ENCODE measurements at places on chromosomes 5 and 9. TPM values are rescaled to one million over a fixed set of nuclear protein-coding genes. Genes with fewer than 3 reads are reported as not detected.

The BARHL1 gene
- not detected for total RNA-seq

The ORM2 gene
- not detected for total RNA-seq

The ELAVL2 gene
- total RNA-seq: 0.35 TPM

The WNT8A gene
- total RNA-seq: not detected

The BTNL3 gene
- total RNA-seq: not detected

The PDZD2 gene
- total RNA-seq: 14.8 TPM

The C5orf52 gene
- total RNA-seq: not detected

DNA sequence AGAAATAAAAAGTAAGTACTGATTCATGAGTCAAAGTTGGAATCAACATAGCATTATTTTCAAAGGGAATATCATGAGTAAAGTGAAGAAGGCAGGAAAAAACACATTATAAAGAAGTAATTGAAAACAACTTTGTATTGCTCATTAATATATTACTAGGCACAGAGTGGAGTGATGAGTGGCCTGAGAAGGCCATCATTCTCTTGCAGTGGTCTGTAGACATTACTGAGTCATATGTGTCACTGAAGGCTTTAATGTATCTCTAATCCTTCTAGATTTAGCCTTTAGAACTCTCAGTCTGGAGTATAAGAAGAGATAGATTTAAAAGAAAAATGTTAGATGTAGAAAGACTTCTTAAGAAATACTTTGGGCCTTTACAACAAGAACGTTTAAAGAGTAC lies 881.4 kb downstream of the DNAH5 start:
- no peak for DNase-seq

- DNase-seq: no peak
These were observed 70.0 kb downstream of the OTP start for GRCh38 chr5:77568555-77568954.

- no peak for DNase-seq
These were observed 79.7 kb downstream of the MED27 start for GRCh38 chr9:131999692-132000551.

GRCh38 chr5:80041527-80041926 lies 6.4 kb downstream of the THBS4 start:
- DNase-seq: no peak

DNA sequence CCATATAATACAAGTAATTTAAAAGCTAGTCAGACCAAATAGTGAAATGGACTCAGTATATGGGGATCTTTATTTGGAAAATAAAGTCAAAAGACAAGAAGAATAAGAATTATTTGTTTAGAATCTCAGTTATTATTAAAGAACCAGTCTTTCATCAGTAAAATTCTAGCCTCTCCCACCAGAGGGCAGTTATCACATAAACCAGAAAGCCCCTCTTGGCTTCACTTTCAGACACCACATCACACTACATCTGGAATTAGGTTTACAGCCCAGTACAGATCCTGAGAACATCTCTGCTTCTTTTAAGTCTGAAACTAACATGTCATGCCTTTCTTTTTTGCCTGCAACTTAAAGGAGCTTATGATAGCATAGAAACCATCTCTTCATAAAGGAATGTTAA lies 12.2 kb upstream of the HSPB3 start:
- no peak for DNase-seq

GRCh38 chr5:43000111-43000840 lies 39.8 kb downstream of the ANXA2R start:
- peak; percentile 52 for DNase-seq

DNA sequence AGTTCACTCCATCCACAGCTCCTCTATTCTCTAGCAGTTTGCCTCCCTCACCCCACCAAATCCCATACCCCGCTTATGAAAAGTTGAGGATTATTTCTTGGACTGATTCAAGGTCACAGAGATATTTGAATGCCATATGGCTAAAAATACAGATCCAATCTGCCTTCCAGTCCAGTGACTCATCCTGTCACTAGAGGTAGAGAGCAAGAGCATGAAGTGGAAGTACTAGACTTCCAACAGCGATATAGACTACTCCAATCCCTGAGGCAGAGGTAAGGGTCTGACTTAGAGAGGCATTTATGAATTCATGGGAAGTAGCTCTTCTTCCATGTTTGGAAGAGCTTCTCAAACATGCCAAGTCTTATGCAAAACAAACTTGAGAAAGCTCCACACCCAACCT lies 72.4 kb upstream of the CCL21 start:
- no peak for DNase-seq

- no peak for DNase-seq
These were observed 800.7 kb upstream of the CTNND2 start for GRCh38 chr5:12704955-12705354.

GRCh38 chr9:110049699-110050450 lies 158.1 kb downstream of the C9orf152 start:
- DNase-seq: peak; percentile 51

DNA sequence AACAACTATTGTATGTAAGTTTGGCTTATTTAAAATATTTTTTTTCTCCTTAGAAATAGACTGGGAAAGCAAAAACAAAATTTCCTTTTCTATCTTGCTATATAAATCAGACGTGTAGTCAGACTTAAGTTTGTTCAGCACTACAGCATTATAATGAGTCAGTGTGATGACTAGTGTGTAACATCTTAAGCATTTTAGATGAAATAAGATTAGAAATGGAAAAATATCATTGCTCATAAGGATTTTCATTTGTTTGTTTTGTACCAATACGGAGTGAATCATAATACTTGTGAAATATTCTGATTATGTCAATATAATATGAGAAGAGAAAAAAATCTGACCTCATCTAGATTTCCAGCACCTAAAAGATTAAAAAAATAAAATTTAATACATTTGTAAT lies 64.7 kb upstream of the RICTOR start:
- no peak for DNase-seq

- DNase-seq: no peak
These were observed 161.5 kb downstream of the ARL15 start for GRCh38 chr5:54148858-54149257.

- DNase-seq: peak; percentile 2
These were observed 26.9 kb downstream of the CSNK1G3 start for GRCh38 chr5:123538670-123539459.

DNA sequence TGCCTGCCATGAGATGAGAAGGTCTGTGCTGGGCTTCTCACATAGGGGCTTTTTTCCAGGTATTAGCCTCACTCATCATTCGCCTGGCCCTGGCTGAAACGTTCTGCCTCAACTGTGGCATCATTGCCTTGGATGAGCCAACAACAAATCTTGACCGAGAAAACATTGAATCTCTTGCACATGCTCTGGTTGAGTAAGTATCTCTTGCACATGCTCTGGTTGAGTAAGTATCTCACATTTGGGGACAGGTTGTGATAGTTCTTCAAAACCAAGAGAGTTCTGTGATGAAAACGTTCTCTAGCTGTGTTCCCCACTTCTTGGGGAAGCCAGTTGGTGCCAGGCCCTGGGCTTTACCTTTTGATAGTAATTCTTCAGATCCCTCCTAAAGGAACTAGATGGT lies 17.4 kb upstream of the IL13 start:
- no peak for DNase-seq

DNA sequence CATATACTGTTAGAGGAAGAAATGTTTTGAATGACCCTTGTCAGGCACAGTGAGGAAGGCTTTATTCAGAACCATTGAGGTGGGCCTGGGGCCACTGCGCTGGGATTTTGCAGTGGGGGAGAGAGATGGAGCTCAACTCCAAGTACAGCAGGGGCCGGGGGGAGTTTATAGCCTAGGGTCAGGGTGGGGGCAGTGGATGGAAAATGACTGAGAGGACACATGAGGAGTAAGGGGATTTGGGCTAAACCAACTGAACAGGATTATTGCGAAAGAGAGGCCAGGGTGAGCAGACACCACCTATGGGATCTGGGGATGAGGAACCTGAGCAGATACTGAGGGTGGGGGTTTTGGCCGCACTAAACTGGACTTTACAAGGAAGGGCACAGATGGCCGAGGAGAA lies 6.3 kb downstream of the CEP72 start:
- DNase-seq: no peak

DNA sequence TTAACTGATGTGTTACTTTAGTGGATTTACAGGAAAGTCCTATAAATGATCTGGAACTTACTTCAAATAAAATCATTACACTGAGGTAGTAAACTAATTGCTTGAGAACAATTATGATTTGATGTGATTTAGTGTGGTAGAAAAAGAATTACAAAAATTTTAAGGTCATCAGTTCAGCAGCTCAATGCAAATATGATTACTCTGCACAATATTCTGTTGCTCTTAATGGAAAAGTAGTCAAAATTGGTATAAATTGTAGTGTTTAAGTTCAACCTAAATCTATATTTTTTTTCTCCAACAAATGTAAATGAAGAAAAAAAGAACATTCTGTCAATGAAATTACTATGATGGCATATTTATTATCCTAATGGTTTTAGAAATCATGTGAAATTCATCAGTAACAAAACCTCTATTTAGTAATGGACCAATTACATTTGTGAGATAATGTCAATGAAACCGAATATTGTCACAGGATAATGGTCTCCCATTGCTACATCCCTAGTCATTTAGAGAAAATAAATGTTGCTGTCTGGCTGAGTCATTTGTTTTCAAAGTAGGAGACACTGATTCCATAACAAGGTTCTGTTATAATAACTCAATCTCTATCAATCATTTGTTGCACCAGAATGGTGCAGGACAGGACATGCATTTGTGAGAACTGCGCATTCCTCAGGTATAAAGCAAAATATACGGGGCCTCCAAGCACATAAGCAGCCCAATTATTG lies 177.1 kb downstream of the NFIB start:
- DNase-seq: no peak

DNA sequence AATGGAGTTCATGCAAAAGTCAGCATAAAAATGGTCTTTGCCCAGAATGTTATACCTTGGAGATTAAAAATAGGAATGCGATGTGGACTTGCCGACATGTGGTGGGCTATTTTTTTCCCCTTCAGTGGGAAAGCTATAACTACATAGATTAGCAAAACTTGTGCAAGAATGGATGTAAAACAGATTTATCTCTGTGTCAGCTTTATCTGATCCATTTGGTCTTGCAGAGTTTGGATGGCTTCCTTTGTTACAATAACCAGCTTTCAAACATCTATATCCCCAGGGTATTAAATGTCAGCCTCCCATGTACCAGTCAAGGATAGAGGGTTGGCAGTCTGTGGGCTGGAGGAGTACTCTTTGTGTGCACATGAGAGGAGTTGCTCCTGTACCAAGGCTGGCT lies 284.9 kb downstream of the TMEM38B start:
- no peak for DNase-seq

GRCh38 chr9:116000748-116001329 lies 152.8 kb upstream of the PAPPA start:
- DNase-seq: no peak

GRCh38 chr5:80269991-80270438 lies 14.2 kb upstream of the SERINC5 start:
- no peak for DNase-seq

- no peak for DNase-seq
These were observed 182.2 kb downstream of the KCTD16 start for GRCh38 chr5:144352732-144353317.

DNA sequence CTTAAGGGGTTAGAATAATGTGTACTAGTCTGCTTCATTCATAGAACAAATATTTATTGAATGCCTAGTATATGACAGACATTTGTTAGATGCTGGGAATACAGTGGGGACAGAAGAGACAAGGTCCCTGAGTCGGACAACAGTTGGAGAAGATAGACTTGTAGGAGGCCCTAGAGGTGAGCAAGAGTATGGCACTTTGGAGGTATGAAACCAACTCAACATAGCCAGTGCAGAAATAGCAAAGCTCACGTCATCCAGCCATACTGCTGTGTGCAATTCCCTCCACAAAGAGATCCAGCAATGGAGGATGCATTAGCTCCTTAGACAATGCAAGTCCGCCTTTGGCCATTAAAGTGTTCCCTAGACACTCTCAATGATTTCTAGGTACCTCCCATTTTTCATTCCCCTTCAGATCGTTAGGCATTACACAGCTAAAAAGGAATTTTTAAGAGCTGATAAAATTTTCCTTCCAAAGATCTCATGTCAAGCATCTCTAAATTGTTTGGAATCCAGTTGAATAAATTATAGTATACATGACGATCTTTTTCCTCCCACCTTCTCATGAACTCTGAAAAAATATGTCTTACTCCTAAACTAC lies 1949.6 kb upstream of the WWC1 start:
- DNase-seq: no peak

Measured in kidney (tissue), 22 donors.